Ascending aorta (tissue), 2 donors: ENCODE measurements at places on chromosomes 2 and 18. TPM values are rescaled to one million over a fixed set of nuclear protein-coding genes. Genes with fewer than 3 reads are reported as not detected.
A peak's percentile ranks its signal among the peaks of the same experiment; 100 is the strongest.

GRCh38 chr2:175518206-175518605 is 336.7 kb upstream of the ATP5MC3 start:
- no peaks in the 10 kb centered on the region for H3K36me3 ChIP-seq
- H3K27me3 ChIP-seq: no peaks in the 10 kb centered on the region
- DNase-seq: no peak
- no peak overlapping the region for H3K4me3 ChIP-seq
- no peaks in the 10 kb centered on the region for H3K4me1 ChIP-seq

DNA sequence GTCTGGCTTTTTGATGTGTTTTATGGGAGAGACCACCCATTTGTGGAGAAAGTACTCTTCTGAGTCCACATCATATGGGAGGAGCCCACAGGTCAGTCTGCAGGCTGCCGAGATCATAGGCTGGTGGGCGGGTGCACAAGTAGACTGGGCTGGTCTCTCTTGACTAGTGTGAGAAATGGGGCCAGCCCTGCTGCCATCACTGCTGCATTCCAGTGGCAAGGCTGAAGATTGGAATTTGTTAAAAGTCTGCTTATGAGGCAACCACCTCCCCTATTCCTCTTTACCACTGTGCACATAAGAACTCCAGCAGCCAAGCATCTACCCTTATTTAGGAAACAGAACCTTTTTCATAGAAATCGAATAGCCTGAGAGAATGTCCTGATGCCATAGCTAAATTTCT is 200.7 kb downstream of the DIS3L2 start:
- no peaks in the 10 kb centered on the region for H3K27me3 ChIP-seq
- H3K27ac ChIP-seq: no peak overlapping the region
- H3K4me1 ChIP-seq: no peaks in the 10 kb centered on the region
- peaks cover 50% of the 10 kb centered on the region for H3K36me3 ChIP-seq
- no peak for DNase-seq
- H3K4me3 ChIP-seq: no peak overlapping the region

DNA sequence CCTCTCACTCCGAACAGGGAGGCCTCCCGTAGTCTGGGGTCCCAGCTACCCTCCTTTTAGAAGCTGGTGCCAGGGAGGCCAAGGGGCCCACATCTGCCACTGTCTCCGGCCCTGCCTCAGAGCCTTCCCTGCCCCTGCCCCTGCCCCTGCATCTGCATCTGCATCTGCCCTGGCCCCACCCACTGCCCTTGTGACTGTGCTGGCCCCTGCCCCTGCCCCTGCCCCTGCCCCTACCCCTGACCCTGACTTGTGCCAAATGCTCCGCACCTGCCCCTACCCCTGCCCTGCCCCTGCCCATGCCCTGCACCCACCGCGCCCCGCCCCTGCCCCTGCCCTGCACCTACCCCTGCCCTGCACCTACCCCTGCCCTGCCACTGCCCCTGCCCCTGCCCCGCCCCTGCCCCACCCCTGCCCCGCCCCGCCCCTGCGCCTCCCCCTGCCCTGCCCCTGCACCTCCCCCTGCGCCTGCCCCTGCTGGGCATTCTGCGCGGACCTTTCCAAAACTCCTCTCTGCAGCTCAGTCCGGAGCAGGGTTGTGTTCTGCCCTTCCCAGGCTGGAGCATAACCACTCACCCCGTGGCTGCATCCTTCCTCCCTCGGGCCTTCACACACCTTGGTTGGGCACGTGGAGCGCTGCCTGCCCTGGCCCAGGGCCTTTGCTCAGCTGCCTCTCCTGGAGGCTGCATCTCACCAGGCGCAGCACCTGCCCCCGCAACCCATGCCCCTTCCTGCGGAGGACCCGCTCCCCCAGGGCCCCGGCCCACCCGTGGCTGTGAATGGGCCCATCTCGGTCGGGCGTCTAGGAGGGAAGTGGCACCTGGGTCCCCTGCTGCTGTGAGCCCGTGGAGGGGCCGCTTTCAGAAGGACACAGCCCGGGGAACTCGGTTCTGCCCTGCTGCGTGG is 5.4 kb downstream of the SNTG2 start:
- DNase-seq: no peak
- no peak overlapping the region for H3K27ac ChIP-seq
- no peaks in the 10 kb centered on the region for H3K36me3 ChIP-seq
- H3K27me3 ChIP-seq: peaks cover 3% of the 10 kb centered on the region
- H3K4me3 ChIP-seq: no peak overlapping the region

DNA sequence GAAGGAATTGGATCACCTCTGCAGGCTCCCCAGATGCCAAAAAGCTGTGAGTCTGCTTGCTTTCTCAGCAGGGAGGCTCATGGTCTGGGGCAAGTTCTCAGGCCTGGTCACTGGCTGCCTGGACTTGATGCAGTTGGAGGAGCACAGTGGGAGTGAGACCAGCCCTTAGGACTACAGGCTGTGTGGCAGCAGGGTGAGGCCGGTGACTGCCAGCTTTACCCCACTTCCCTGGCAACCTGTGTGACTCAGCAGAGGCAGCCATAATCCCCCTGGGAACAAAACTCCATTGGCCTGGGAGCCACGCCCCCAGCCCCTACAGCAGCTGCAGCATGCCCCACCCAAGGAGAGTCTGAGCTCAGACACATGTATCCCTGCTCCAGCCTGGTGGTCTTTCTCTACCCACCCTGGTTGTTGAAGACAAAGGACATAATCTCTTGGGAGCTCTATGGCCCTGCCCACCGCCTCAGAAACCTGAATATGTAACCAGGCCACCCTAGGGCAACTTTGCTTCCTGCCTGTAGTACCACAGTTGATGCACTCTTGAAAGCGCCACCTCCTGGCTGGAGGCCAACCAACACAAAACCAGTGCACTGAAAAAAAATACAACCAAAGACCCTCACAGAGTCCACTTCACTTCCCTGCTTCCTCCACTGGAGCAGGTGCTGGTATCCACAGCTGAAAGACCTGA is 106.8 kb upstream of the SPATS2L start:
- no peaks in the 10 kb centered on the region for H3K27me3 ChIP-seq
- no peak for DNase-seq
- H3K36me3 ChIP-seq: no peaks in the 10 kb centered on the region
- H3K4me3 ChIP-seq: no peak overlapping the region
- no peaks in the 10 kb centered on the region for H3K4me1 ChIP-seq

DNA sequence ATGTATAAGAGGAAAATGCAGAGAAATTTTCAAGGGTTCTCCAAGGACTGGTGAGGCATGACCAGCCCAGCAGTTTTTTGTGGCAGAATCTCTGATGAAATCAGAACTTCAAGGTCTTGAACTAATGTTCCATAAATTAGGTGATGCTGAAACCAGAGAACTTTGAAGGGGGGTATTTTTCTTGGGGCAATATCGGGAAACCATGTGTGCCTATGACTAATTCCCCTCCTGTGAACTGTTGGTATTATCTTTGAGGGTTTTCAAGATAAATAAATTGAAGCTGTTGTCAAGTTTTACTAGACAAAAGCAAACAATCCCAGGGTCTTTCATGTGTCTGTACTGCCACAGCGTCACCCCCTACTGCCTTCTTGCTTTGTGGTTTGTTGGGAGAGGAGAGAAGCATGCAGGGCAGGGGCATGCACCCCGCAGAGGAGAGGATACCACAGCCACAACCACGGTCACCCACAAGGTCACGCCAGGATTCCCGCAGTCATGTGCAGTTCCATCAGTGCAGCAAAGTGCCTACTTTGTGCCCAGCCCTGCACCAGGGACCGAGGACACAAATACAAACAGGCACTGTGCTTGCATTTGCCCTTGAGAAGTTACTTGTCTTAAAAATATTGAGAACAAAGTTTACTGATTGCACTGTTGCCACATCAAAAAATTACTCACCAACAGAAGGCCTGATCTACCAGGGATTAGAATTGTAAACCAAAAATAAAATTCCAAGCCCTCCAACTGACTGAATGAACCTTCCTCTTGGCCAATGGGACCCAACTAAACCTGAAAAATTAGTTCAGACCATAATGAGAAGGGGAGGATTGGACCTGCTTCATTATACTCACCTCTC is 413.3 kb upstream of the TRIB2 start:
- no peak for DNase-seq
- H3K4me1 ChIP-seq: no peaks in the 10 kb centered on the region
- no peak overlapping the region for H3K27ac ChIP-seq
- no peaks in the 10 kb centered on the region for H3K36me3 ChIP-seq
- no peak overlapping the region for H3K4me3 ChIP-seq
- no peaks in the 10 kb centered on the region for H3K27me3 ChIP-seq

GRCh38 chr2:224802407-224802806 is 86.2 kb upstream of the CCDC195 start:
- peaks cover 20% of the 10 kb centered on the region for H3K36me3 ChIP-seq
- no peaks in the 10 kb centered on the region for H3K27me3 ChIP-seq

- peaks cover 6% of the 10 kb centered on the region for H3K4me1 ChIP-seq
- H3K27me3 ChIP-seq: no peaks in the 10 kb centered on the region
- H3K36me3 ChIP-seq: peaks cover 36% of the 10 kb centered on the region
These were observed 105.6 kb downstream of the CRIM1 start for GRCh38 chr2:36461039-36461681.

GRCh38 chr2:214264171-214264570 is 146.7 kb upstream of the VWC2L start:
- H3K27me3 ChIP-seq: no peaks in the 10 kb centered on the region
- no peak for DNase-seq
- no peak overlapping the region for H3K27ac ChIP-seq
- no peaks in the 10 kb centered on the region for H3K4me1 ChIP-seq
- no peaks in the 10 kb centered on the region for H3K36me3 ChIP-seq

Gene ABCB11
- total RNA-seq: not detected

- H3K36me3 ChIP-seq: no peaks in the 10 kb centered on the region
- DNase-seq: no peak
- H3K4me1 ChIP-seq: no peaks in the 10 kb centered on the region
- H3K4me3 ChIP-seq: no peak overlapping the region
These were observed 65.4 kb upstream of the HNRNPA3 start for GRCh38 chr2:177147093-177147694.

Gene ASTL
- total RNA-seq: not detected

GRCh38 chr18:50027996-50028395 is 167.0 kb downstream of the MYO5B start:
- no peak overlapping the region for H3K27ac ChIP-seq
- H3K4me1 ChIP-seq: no peaks in the 10 kb centered on the region
- no peak for DNase-seq
- H3K4me3 ChIP-seq: no peak overlapping the region
- H3K36me3 ChIP-seq: no peaks in the 10 kb centered on the region
- no peaks in the 10 kb centered on the region for H3K27me3 ChIP-seq

GRCh38 chr2:14720319-14720718 is 87.8 kb downstream of the LRATD1 start:
- no peak overlapping the region for H3K4me3 ChIP-seq
- no peaks in the 10 kb centered on the region for H3K27me3 ChIP-seq
- H3K4me1 ChIP-seq: no peaks in the 10 kb centered on the region
- DNase-seq: no peak
- no peaks in the 10 kb centered on the region for H3K36me3 ChIP-seq

GRCh38 chr2:27701676-27702075 is 38.0 kb downstream of the SLC4A1AP start:
- no peak for DNase-seq
- no peak overlapping the region for H3K27ac ChIP-seq
- H3K27me3 ChIP-seq: no peaks in the 10 kb centered on the region
- peaks cover 14% of the 10 kb centered on the region for H3K36me3 ChIP-seq
- H3K4me1 ChIP-seq: peaks cover 14% of the 10 kb centered on the region
- H3K4me3 ChIP-seq: no peak overlapping the region

- no peaks in the 10 kb centered on the region for H3K4me1 ChIP-seq
- H3K36me3 ChIP-seq: no peaks in the 10 kb centered on the region
- no peaks in the 10 kb centered on the region for H3K27me3 ChIP-seq
- H3K27ac ChIP-seq: no peak overlapping the region
These were observed 176.8 kb downstream of the MYCN start for GRCh38 chr2:16117021-16117700.

DNA sequence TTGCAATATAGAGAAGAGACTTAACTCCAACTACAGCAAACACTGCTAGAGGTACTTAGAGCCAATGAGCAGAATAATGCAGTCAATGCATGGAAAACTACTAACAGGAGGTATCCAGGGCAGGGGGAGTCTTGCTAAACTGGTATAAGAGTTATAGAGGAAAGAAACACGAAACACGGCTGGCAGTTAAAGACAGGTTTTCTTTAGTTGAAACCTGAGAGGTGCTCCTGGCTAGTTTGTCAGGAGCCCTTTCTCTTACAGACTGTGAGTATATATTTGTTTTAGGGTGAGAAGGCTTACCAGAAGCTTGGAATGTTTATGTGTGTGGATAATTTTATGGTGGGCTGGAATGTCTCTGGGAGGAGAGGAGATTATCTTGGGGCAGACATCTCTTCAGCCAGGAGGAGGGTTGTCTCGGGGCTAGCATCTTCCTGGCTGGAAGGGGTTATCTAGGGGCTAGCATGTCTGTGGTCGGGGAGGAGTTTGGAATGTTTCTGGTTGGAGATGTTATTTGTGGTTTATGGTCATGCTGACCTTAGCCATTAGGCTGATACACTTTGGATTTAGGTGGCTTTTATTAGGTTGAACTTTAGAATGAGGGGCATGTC is 1048.8 kb downstream of the DPP10 start:
- no peaks in the 10 kb centered on the region for H3K4me1 ChIP-seq
- no peaks in the 10 kb centered on the region for H3K36me3 ChIP-seq
- H3K4me3 ChIP-seq: no peak overlapping the region
- no peak for DNase-seq
- H3K27ac ChIP-seq: no peak overlapping the region

- H3K4me1 ChIP-seq: no peaks in the 10 kb centered on the region
- no peaks in the 10 kb centered on the region for H3K27me3 ChIP-seq
- H3K4me3 ChIP-seq: no peak overlapping the region
- DNase-seq: no peak
These were observed 273.2 kb downstream of the ARHGAP15 start for GRCh38 chr2:143402451-143402850.

Gene NEURL3
- total RNA-seq: not detected

DNA sequence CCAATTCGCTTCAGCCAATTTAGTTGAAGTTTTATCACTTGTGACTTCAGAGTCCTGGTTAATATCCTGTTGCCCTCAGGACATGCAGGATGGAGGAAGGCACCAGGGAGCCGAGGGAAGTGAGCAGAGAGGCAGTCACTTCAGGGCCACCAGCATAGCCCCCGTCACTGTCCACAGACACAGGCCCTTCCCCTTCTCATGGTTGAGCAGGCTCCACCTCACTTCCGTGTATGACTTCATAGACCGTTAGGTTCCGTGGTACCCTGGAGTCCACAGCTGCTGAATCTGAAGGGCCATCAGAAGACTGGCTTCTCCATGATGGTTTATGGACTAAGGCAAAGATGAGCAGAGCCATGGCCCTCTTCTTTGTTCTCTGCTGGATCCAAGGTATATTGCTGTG is at the start of gene C2orf92:
C2orf92 (plus strand) TSS at position 266 of the 400 bp plus-strand sequence; CDS start at position 342, 76 bp downstream.
- H3K4me1 ChIP-seq: no peaks in the 10 kb centered on the region
- DNase-seq: no peak
- no peaks in the 10 kb centered on the region for H3K27me3 ChIP-seq
- H3K4me3 ChIP-seq: no peak within 1 kb of the TSS

- H3K4me3 ChIP-seq: no peak overlapping the region
- no peaks in the 10 kb centered on the region for H3K4me1 ChIP-seq
- DNase-seq: no peak
- peak overlapping the region; percentile 46 for H3K27ac ChIP-seq
- H3K27me3 ChIP-seq: no peaks in the 10 kb centered on the region
- H3K36me3 ChIP-seq: no peaks in the 10 kb centered on the region
These were observed 30.0 kb upstream of the CYP1B1 start for GRCh38 chr2:38105922-38106321.
